Omental fat pad (tissue), 4 donors: ENCODE measurements at places on chromosomes 2 and 18.

- no peak for DNase-seq
These were observed 14.0 kb downstream of the MBD2 start for GRCh38 chr18:54210463-54210862.

- DNase-seq, result no peak
These were observed 89.9 kb upstream of the DNMT3A start for GRCh38 chr2:25431604-25432003.

- no peak for DNase-seq
These were observed 63.5 kb upstream of the HNRNPA3 start for GRCh38 chr2:177149155-177149503.

- DNase-seq, result peak; percentile 19
These were observed 116.1 kb downstream of the NFATC1 start for GRCh38 chr18:79511671-79512301.

GRCh38 chr2:7017671-7018281 lies 100.6 kb downstream of the RNF144A start:
- DNase-seq, result no peak

GRCh38 chr2:67510745-67511144 lies 113.6 kb downstream of the ETAA1 start:
- no peak for DNase-seq

- DNase-seq, result no peak
These were observed 50.6 kb upstream of the ITSN2 start for GRCh38 chr2:24410976-24411375.

GRCh38 chr2:238260883-238261282 lies 21.0 kb upstream of the HES6 start:
- no peak for DNase-seq

- no peak for DNase-seq
These were observed 69.5 kb downstream of the SESTD1 start for GRCh38 chr2:179195141-179195540.

DNA sequence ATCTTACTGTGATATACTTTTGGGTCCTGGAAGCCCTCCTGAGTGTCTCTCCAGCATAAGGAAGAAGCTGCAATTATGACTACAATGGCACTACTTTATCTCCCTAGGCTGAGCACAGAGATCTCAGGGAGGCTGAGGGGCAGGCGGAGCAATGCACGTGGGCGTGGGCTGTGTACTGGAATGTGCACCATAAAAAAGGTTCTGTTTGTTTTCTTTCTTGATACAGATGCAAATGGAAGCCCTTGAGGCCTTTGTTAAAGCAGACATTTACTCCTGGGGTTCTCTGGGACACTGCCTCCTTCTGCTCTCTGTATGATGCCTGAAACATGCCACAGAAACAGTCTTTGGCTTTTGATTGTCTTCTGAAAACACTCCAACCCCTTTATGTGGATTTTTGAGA lies 79.1 kb upstream of the DLX2 start:
- no peak for DNase-seq

GRCh38 chr2:17621781-17622180 lies 81.3 kb downstream of the VSNL1 start:
- no peak for DNase-seq

GRCh38 chr2:197706839-197707207 lies 1.7 kb downstream of the MARS2 start:
- DNase-seq, result no peak

DNA sequence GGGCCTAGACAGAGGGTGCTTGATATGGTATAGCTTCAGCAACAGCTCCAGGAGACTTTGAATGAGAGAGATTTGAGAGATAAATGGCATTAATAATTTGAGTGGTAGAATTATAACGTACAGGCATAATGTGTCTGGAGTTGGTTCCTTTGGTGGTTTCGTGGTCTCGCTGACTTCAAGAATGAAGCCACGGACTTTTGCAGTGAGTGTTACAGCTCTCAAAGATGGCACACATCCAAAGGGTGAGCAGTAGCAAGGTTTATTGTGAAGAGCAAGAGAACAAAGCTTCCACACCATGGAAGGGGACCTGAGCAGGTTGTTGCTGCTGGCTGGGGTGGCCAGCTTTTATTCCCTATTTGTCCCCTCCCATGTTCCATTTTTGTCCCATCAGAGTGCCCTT lies 23.1 kb downstream of the PDCD1 start:
- DNase-seq, result no peak

DNA sequence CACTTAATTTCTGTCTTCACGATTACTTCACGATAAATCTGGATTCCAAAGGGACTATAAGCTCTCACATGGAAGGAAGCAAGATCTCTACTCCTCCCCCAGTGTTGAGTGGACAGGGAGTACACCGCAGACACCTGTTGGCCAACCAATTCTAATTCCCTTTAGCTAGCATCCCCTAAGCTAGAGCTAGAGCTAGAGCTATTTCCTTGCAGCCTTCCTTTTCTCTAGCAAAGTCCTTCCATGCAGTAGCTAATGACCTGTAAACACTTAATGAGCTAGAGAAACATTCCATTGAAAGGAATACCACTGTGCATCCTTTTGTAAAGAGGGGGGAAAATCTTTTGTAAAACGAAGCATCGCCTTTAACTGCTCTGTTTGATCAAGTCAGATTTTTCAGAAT lies 56.5 kb downstream of the BCL11A start:
- DNase-seq, result no peak
